ENCODE measurements at places on chromosomes 11 and 22.

DNA sequence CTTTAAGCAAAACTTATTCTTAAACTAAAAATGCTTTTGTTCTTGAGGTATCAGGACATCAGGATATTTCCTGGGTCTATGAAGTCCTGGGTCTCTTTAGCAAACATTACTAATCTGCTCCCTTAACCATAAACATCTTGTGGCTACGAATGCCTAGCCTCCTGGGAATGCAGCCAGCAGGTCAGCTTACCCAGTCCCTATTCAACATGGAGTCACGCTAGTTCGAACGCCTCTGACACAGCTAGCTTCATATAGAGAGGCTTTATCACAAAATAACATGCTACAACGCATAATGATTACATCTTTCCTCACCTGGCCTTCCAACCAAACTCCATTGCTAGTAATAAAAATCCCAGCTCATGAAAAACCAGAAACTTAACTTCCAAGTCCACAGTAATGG, 17.5 kb upstream of the FIBIN start:
- no peak for DNase-seq

- DNase-seq, result no peak
Measured at GRCh38 chr11:112318184-112318591, 57.5 kb upstream of the PLET1 start.

- DNase-seq, result no peak
Measured at GRCh38 chr22:20525048-20525447, 17.6 kb downstream of the MED15 start.

DNA sequence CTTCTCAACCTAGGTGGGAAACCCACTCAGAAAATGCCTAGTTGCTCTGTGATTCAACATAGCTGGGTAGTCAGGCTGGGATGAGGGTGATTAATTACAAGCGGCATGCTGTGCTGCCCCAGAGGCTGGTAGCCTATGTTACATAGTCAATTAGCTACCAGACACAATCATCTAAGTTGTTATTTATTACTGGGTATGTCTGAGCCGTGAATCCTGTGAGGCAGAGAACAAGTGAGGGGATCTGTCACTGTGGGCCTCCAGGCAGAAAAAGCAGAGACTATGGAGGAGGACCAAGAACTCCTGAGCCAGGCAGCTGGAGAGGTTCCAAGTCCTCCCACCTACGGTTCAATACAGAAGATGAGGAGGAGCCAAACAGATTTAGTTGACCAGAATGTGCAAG, 186.6 kb upstream of the BDNF start:
- no peak for DNase-seq

DNA sequence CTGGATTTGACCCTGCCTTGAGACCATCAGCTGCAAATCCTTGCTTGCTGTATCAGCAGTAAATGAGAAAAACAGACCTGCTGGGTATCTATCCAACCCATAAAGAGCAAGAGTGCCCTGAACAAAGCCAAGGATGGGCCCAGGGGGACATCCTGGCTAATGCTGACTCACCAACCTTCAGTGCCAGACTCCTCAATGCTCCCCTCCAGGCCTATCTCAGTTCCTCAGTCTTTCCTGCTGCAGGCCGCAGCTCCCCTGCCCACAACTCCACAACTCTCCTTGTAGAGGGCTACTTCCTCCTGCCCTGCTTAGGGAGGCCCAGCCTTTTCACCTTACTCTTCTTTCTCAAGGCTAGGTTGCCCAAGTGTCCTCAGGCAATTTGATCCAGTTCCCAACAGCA, 2.6 kb downstream of the LAMTOR1 start:
- no peak for DNase-seq

GRCh38 chr11:45083544-45084087, 62.8 kb upstream of the PRDM11 start:
- DNase-seq, result no peak

DNA sequence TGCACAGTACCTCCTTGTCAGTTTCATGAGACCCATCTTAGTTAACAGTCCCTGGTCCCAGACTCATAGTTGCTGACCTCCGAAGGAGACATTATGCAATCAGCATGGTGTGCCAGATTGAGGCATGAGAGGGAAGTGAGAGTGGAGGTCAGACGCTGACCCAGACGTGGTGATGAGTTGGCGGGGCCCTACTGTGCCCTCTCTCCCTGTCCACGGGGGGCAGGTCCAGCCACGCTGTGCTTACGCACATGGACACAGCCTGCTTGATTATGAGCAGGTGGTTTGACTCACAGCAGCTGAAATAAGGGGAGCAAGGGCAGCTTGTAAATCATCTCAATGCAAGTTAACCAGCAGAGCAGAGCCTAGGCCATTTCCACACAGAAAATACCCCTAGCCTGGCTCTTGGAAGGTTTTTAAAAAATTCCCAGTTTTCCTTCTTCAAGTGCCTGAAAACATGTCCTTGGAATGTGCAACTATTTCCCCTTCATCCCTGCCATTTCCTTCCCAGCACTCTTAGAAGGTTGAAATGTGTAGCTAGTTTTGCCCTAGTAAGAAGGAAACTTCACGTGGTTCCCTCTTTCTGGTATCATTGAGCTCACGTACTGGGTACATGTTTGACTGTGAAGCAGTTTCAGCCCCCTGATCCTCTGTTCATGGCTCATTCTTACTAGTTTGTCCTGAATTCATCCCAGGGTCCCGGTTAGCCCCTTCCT, 122.6 kb upstream of the SORL1-AS1 start:
- no peak for DNase-seq

DNA sequence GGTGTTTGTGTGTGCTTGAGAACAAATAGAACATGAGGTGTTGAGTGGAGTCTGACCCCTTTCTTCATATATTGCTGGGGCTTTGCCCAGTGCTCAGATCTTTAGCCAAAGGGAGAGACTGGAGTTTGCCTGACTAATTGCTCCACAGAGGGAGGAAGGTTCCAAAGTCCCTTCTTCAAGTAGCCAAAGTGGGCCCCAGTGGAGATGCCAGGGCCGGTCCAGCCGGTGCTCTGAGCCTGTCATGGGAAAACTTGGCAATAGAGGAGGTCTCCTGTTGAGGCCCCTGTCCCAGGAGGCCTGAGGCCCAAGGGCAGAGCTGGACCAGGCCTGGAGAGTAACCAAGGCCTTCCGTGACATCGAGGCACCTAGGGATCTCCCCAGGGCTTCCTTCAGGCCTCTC, 112.3 kb downstream of the DSCAML1 start:
- no peak for DNase-seq

- no peak for DNase-seq
Measured at GRCh38 chr22:34395370-34395769, 475.1 kb upstream of the LARGE1 start.

- no peak for DNase-seq
Measured at GRCh38 chr11:17544181-17544622, at the start of gene USH1C. Gene USH1C, minus strand, starts transcription at chr11:17544416. Its CDS starts 109 bp downstream, at chr11:17544307.

- DNase-seq, result no peak
Measured at GRCh38 chr11:122141725-122142124, 25.7 kb upstream of the BLID start.

DNA sequence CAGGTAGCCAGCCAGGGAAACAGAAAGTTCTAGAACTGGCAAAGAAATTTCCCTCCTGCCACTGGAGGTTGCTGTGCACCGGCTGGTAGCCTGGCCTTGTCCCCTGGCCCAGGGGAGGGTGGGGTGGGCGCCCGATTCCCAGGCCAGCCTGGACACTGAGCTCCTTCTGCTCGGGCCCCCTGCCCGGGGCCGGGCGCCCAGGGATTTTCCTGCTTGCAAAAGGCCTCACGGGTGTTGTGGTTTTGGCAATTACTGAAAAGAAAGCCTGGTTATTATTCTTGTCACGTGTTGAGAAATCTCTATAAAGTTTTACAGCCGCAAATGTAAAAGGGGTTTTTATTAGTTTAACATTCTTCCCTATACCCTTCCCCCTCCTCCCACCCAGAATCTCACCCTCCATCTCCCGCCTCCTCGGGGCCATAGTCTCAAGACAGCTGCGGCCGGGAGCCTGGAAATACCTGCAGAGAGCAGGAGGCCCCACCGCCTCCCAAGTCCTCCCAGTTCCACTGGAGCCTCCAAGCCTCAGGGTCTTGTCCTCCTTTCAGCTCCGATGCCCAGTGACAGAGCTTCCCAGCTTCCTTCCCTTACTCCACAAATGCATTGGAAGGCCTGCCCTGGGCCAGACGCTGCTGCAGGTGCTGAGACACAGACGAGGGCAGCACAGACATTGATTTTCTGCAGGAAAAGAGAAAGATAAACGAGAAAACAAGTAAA, 1515.6 kb downstream of the TBC1D22A start:
- DNase-seq, result no peak

GRCh38 chr11:65047581-65048422, 6.8 kb downstream of the SAC3D1 start:
- DNase-seq, result no peak

- DNase-seq, result no peak
Measured at GRCh38 chr11:115217726-115218311, 286.4 kb downstream of the CADM1 start.
